Stimulated activated CD8-positive, alpha-beta memory T cell treated with anti-CD3 and anti-CD28 coated beads, Interleukin-12 subunit alpha, Interleukin-12 subunit beta, amount 100 ng/mL, for 1 hour (primary cell): ENCODE measurements at places on chromosomes 1 and 21.

DNA sequence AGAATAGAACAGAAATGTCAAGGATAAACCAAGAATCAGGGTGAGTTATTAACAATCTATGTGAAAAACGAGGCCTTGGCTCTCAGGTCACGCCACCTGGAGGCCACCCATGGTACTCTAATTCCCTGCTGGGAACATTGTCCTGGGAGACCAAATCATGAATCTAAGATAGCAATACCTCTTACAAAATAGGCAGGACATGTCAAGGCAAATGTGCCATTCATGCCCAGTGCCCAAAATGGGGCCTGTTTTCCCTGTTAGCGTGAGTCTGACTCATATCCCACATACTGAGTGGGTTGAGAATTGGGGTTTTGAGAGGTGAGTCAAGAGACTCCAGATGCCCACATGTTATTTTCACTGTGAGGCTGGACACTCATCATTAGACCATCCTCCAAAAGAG, 380.8 kb downstream of the HHIPL2 start:
- DNase-seq, result no peak

GRCh38 chr1:245396615-245397014, 241.8 kb downstream of the KIF26B start:
- no peak for DNase-seq

GRCh38 chr1:180515857-180516388, 13.5 kb upstream of the ACBD6 start:
- DNase-seq, result peak; percentile 40

- DNase-seq, result no peak
Observed at GRCh38 chr1:29785554-29785953, 549.2 kb downstream of the PTPRU start.

- no peak for DNase-seq
Observed at GRCh38 chr1:171973421-171973820, 132.1 kb downstream of the DNM3 start.

- no peak for DNase-seq
Observed at GRCh38 chr1:53470155-53470554, 11.0 kb downstream of the DMRTB1 start.

DNA sequence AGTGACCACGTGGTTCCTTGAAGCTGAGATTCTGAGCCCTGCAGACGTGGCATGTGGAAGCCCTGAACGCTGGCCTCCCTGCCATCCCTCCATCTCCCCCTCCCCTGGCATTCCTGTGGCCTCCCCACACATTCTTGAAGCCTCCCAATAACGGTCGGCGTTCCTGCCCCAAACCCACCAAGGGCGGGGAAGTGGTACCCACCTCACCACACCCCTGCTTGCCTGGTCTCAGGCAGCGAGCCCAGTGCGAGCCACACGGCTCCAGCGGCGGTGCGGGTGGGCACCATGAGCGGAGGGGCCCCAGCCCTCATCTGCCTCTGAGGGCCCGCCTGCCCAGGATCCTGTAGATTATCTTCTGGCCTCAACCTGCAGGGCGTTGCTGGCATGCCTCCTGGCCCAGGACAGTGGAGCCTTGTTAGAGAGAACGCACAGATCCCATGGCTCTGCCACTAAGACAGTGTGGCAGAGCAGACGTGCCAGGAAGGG, 20.6 kb upstream of the PRELP start:
- DNase-seq, result no peak

DNA sequence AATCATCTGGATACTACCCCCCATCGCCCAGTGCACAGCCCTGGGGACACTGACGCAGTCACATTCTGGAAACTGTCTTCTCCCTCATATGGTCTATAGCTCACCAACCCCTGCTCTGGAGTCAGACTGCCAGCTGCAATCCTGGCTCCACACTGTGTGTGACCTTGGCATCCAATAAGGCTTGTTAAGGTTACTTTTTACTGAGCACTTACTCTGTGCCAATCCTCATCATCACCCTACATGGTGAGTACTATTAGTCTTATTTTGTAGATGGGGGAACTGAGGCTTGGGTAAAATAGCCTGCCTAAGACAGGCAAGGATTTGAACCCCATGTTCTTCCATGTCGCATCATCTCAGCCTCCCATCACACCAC, 34.9 kb downstream of the AHDC1 start:
- DNase-seq, result no peak

DNA sequence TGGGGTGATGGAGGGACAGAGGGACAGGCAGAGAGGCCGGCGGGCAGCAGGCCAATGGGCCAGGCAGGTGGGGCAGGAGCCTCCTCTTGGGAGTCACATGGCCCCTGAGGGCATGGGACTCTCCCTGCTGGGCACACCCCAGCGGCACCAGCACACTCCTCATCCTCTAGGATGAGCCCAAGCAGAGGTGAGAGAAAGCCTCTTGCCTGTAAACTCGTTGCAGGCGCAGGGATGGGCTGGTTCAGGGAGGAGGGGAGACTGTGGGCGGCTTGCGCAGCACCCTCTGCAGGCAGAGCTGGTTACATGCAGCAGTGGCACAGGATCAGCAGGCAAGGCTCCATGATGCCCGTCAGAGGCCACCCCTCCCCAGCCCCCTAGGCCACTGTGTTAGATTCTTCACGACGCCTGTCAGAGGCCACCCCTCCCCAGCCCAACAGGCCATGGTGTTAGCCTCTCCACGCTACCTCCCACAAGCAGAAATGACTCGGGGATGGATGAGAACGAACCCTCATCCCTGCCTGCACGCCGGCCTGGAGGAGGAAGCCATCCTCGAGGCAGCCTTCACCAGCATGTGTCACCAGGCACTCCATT, 209.7 kb upstream of the VAMP3 start:
- DNase-seq, result no peak

- no peak for DNase-seq
Observed at GRCh38 chr1:195236991-195237889, 1371.0 kb downstream of the KCNT2 start.

- no peak for DNase-seq
Observed at GRCh38 chr1:174914991-174915390, 84.8 kb upstream of the CACYBP start.

GRCh38 chr1:53871773-53872484, 17.7 kb downstream of the YIPF1 start:
- no peak for DNase-seq

DNA sequence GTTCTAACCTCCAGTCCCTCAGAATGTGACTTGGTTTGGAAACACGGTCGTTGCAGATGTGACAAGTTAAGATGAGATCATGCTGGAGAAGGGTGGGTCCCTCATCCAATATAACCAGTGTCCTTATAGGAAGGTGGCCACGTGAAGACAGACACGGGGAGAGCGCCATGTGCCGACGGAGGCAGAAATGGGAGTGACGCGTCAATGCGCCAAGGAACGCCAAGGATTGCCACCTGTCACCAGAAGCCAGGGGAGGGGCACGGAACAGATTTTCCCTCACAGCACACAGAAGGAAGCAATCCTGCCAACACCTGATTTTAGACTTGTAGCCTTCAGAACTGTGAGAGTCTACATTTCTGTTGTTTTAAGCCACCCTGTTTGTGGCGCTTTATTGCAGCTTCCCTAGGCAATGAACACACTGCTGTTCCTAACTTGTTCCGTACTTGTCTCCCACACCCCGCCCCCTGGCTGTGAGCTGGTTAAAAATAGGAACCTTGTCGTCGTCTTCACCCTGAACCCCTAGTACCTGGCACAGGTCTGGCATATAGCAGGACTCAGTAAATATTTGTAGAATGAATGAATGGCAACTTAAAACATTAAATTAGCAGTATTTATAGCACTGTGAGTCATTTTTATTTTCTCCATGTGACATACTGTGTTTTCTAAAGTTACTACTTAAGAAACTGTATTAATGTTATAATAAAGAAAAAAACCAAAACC, 14.2 kb downstream of the RIMS3 start:
- no peak for DNase-seq

DNA sequence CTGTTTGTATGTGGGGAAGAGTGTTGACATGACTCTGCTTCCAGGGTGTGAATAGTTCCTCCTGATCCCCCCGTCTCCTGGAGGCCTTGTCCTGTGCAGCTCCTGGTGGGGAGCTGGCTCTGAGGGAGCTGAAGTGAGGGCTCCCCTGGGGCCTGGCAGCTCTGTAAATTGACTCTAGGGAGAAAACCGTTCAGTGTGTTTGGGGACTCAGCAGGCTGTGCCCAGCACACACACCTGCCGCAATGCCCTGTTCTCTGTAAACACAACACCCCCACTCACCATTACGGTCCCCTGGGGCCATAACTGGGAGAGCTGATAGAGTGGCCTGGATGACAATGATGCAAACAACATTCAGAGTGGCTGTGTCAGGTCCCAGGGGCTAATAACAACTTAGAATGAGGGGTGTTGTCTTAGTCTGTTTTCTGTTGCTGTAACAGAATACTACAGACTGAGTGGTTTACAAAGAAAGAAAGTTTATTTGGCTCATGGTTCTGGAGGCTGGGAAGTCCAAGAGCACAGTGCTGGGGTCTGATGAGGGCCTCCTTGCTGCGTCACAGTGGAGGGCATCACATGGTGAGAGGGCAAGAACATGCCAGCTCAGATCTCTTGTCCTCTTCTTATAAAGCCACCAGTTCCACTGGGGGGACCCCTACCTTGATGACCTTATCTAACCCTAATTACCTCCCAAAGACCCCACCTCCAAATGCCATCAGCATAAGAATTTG, 15.3 kb downstream of the ADORA1 start:
- DNase-seq, result no peak

DNA sequence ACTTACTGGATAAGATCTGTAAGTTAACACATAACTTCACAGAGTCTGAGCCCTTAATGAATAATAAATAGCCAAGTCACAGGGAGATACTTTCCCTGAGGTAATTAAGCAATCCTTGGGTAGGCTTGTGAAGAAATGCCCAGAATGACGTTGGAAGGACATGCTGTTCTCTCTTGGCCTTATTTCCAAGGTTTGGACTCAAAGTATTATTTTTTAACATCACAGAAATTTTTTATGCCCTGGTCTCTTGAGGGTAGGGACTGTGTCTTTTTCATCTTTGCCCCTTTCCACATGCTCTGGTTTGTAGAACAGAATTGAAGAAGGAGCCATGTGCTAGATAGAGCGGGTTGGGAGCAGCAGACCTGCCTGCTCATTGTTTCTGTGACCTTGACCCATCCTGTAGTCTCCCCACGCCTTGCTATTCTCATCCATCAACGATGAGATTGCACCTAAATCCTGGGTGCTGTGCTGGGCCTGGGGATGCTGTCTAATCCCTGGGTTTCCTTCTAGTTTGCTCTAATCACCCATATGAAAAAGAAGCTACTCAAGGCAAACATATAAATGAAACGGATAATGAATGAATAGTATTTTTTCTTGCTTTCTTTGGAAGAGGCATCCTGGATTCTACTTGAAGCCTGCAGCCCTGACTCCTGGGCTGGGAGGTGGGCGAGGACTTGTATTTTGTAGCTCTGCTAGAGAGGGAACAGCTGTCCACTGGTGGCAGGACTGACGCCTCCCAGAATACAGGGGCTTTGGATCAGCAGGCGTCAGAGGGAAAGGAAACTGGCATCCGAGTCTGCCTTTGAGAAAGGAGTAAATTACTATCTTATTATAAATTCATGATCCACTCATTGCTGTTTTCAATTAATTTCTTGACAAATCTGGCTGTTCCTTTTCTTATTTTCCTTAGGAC, 17.5 kb upstream of the LAMTOR5 start:
- DNase-seq, result no peak

- DNase-seq, result no peak
Observed at GRCh38 chr1:224492632-224493031, 58.0 kb upstream of the WDR26 start.

GRCh38 chr21:44701541-44701940, 4.6 kb downstream of the KRTAP10-12 start:
- DNase-seq, result no peak

GRCh38 chr1:231186356-231187115, 24.7 kb downstream of the TRIM67 start:
- no peak for DNase-seq

GRCh38 chr1:214396330-214396729, 115.4 kb downstream of the SMYD2 start:
- no peak for DNase-seq

- no peak for DNase-seq
Observed at GRCh38 chr1:154609398-154610380, 1.7 kb upstream of the ADAR start.

DNA sequence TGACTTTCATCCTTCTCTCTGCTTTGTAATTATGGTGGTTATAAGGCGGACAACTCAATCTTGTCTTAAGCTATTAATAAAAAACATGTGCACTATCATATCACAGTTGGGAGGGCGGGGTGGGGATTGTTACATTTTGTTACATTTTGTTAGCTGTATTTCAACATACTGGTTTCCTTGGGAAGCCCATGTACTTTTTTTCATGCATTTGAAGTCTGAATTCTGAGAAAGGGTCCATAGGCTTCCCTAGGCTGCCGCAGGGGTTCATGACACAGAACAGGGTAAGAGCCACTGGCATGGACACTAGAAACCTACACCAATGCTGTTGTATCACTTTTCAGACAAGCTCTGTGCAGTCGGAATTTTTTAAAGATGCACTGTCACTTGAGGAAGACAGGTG, 178.8 kb downstream of the ETS2 start:
- DNase-seq, result no peak

DNA sequence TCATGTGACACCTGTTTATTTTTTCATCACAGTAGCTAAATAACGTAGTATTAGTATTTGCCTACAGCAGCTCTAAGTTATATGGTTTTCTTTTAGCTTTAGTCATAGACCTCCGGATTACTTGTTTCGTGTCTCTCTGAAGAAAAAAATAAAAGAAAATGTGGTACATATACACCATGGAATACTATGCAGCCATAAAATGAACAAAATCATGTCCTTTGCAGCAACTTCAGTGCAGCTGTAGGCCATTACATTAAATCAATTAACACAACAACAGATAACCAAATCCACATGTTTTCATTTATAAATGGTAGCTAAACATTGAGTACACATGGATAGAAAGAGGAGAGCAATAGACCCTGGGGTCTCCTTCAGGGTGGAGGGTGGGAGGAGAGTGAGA, 142.7 kb downstream of the MAGI3 start:
- no peak for DNase-seq

DNA sequence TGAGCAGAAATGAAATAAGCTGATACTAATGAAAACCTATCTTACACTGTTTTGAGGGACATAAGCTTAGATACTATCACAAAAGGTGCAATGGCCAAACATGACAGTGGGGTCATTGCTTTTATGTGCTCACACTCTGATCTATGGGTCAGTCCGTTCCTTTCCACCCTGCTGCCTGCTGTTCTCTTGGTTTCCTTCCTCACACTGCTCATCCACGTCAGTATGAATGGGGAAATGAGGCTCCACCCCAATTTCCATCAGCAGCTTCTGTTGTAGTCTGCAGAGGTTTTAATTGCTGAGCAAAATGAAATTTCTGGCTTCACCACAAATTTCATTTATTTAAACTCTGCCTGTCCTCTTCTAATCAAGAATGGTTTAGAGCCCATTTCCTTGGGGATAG, 155.2 kb downstream of the GABPA start:
- no peak for DNase-seq
